ENCODE measurements at places on chromosomes 5 and 9.

DNA sequence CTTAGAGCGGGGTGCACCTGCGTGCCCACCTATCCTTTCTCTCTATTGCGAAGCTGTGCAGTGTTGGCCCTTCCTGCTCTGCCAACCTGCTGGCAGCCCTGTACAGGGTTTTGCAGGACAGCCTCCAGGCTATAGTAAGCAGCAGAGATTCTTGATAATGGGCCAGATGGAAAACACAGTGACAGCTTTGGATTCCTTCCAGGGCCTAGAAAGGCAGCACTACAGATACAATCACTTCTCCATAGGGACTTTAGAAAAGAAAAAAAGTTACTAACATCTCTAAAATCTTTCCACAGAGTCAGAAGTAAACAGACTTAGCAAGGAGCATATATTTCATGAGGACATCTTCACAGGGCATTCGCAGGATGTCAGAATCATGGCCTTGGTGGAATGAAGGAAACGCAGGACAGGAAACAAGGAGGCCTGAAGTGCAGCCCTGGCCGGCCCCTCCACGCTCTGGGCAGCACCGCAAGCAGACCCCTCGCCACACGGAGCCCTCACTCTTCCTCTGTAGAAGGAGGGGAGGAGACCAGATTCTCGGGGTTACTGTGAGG, 172.1 kb upstream of the GAS1 start:
- DNase-seq = no peak

DNA sequence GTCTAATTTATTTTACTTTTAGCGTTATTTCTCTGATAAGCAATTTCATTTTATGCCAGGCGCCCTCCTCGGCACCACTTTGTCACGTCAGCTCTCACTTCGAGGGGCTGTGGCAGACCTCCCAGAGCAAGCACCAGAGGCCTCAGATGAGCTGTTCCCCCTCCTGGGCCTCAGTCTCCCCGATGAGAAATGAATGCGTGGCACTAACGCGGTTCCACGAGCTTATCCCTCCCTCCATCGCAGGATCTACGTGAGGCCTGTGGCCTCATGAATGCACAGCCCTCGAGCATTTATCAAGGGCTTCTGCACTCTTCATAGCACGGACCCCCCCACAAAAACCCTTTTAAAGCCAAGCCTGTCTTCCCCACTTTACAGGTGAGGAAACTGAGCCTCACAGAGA, 205.2 kb downstream of the CDK5RAP2 start:
- DNase-seq = no peak

DNA sequence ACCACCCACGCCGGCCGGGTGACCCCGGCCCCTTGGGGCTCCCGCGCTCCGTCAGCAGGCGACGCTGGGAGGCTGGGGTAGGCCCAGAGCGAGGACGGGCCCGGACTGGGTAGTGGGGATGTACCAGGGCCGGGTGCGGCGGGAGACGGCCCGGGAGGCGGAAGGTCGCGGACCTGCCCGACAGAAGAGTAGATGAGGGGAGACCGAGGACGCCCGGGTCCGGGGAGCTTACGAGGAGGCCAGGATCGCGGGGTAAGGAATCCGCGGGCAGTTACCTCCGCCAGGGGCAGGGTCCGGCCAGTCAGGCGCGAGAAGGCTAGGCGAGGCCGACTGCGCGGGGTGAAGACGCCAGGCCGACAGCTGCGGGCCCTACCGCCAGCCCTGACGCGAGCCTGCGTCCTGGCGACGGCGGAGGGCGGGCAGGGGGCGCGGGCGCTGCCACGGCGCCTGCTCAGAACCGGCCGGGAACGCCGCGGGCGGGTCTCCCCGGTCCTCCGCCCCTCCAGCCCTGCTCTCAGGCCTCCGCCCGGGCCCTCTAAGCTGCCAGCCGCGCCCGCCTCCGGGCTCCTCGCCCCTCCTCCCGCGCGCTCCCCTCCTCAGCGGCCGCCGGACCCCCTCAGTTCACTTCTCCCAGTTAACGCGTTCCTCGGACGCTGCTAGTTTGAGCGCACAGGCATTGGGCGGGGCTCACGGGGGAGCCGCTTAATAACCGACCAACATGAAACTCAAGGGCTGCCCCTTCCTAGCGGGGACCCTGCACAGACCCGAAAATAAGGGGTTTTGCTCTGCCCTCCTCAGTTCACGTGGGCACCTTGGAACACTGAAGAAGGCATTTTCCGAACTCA, at the start of gene CPLANE1:
TSS of gene CPLANE1 (minus strand) at position 407 of the 845 bp plus-strand sequence. CDS start 1,678 bp downstream, outside the sequence.
- peak; percentile 80 for DNase-seq

- no peak for DNase-seq
These were observed 10.5 kb upstream of the FRMPD1 start for GRCh38 chr9:37640246-37640645.

DNA sequence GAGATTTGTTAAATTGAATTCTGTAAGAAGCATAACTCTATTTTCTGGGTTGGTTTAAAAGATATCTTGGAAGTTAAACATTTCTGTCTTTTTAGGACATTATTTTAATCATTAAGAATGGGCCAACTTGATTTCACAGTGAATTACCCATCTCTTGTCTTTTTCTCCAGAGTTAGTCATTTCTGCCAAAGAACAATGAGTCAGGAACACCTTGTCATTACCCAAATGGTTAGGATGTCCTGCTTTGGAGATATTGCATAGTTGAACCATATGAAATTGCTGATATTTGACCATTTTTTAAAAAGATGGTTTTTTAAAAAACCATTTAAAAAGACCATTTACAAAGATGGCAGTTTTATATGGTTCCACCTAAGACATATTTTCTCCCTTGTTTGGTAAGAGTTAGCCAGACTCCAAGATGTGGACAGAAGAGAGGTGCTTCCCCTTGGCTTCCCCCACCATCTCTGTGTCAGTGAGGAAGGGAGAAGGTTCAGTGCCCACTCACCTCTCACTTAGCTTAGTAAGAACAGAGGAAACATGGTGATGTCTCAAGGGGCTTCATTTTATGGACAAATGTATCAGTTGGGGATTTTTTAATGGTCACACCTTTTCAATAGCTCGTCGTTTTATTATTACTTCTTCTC, 103.0 kb downstream of the PCSK1 start:
- DNase-seq = no peak

- DNase-seq = no peak
These were observed 38.2 kb downstream of the FOCAD start for GRCh38 chr9:20722221-20722620.

GRCh38 chr9:125293134-125293533, 31.5 kb downstream of the GAPVD1 start:
- no peak for DNase-seq

- DNase-seq = no peak
These were observed 53.9 kb upstream of the PHYKPL start for GRCh38 chr5:178286226-178287090.

- no peak for DNase-seq
These were observed 29.0 kb downstream of the MED10 start for GRCh38 chr5:6349387-6349786.

DNA sequence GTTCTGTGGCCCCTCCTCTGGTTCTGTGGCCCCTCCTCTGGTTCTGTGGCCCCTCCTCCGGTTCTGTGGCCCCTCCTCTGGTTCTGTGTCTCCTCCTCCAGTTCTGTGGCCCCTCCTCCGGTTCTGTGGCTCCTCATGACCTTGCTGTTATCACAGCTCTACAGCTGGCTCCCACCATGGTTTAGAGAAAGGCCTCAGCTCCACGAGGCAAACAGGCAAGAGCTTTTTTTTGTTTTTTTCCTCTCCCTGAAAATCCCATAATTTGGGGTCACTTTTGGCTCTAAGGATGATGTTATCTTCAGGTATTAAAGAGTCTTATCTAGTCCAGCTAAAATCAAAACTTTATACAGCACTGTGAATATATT, 31.8 kb downstream of the C5orf15 start:
- DNase-seq = peak; percentile 27

DNA sequence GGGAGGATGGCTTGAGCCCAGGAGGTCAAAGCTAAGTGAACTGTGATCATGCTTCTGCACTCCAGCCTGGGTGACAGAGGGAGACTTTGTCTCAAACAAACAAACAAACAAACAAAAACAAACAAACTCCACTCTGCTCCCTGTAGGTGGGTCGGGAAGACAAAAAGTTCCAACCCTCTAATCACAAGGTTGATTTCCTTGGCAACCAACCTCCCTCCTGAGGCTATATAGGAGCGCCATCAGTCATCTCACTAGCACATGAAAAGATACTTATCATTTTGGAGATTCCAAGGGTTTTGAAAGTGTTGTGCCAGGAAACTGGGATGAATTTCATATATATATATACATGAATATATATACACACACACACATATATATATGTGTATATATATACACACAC, 160.5 kb downstream of the TUSC1 start:
- DNase-seq = no peak

- no peak for DNase-seq
These were observed 190.2 kb downstream of the ASTN2 start for GRCh38 chr9:117224695-117225094.

DNA sequence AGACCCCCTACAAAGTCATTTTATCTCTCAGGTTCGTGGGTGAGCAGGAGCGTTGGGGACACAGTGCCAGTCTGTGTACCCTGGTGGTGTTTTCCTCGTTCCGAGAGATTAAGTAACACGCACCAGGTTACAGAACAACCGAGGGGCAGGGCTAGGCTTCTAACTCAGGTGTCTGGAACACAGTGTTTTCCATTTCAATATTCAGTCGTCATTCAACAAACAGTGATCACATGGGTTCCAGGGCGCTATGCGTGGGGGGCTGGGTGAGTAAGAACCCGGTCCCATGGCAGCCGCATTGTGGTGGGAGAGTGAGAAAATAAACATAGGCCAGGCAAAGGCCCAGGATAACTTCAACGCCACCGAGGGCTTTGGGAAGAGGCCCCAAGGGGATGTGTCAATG, 55.9 kb upstream of the RNU6ATAC start:
- DNase-seq = no peak

DNA sequence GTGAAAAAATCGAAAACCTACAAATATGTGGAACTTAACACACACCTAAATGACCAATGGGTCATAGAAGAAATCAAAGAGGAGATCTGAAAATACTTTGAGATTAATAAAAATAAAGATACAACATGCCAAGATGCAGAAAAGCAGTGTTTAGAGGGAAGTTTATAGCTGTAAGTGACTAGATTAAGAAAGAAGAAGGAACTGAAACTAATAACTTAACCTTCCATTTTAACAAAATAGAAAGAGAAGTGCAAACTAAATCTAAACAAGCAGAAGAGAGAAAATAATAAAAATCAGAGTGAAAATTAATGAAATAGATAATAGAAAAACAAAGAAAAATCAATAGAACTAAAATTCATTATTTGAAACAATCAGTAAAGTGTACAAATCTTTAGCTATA, 103.0 kb upstream of the MAMDC2 start:
- DNase-seq = no peak

DNA sequence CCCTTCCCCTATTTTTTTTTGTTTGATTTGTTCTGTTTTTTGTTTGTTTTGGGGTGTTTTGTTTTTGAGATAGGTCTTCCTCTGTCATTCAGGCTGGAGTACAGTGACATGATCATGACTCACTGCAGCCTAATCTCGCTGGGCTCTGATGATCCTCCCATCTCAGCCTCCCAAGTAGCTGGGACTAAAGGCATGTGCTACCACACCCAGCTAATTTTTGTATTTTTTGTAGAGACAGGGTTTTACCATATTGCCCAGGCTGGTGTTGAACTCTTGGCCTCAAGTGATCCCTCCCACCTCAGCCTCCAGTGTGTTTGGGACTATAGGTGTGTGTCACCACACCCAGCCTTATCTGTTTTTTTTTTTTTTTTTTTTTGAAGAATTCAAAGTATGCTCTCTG, 605.4 kb downstream of the DNAH5 start:
- no peak for DNase-seq

GRCh38 chr5:18285257-18285656, 651.0 kb downstream of the TAF11L14 start:
- DNase-seq = no peak

GRCh38 chr5:66529182-66529581, 67.0 kb upstream of the MAST4 start:
- no peak for DNase-seq

DNA sequence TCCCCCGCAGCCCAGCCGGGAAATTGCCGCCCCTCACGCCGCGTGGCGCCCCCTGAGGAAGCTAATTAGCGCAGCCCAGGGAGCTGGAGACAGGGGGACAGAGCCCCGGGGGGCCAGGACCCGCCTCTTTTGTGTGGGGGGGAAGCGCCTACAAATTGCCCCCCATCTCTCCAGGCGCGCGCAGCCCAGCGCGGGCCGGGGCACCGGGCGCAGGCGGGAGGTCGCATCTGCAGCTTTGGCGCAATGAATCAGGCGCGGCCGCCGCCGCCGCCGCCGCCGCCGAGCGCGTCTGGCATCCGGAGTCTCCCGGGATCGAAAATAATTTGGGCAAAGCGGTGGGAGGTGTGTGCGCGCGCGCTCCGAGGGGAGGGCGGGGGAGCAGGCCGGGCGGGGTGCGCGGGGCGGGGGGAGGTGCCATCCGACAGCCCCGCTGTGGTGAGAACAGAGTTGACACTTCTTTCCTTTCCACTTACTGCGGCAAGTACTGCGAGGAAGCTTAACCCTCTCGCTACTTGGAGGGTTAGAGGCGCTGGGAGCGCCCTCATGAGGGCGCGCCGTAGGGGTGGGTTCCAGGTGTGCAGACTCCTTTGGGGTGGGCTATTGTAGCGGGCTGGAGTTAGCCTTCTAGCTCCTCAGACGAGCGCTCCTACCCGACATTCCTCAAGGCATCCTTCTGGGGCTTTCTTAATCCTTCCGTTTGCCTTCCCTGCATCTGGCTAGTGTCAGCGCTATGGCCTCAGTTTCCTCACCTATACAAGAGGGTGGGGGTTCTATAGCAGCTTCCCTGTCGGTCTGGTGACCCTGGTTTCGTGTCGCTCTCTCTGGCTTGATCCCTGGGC, 63.1 kb downstream of the CXXC5 start:
- DNase-seq = peak; percentile 71

DNA sequence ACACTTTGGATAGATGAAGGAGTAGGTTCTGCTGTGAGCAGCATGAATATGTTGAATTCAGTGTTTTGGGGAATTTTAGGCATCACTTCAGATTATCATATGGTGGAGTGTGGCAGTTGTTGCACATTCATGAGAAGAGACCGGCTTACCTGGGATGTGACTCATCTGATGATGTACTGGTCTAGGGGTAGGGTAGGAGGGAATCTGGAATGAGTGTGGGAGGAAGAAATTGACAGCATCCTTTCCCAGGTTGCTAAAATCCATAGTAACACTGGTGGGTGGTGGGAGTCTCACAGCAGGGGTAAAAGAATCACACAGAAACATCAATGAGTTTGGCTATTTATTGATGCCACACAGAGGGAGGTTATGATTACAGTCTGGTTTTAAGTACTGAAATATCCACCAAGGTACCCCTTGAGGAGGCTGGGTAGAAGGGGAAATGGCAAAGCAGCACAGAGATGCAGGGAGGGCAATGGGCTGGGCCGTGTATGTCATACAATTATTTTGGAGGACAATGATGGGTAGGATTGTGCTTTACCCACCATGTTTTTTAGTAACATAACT, 82.5 kb downstream of the TARS1 start:
- DNase-seq = no peak

GRCh38 chr5:158570502-158570901, 529.2 kb downstream of the EBF1 start:
- no peak for DNase-seq
